Activated CD8-positive, alpha-beta memory T cell treated with anti-CD3 and anti-CD28 coated beads, Interleukin-2, amount 50 U/mL, for 48 hours (primary cell): ENCODE measurements at places on chromosomes 1 and 21.

DNA sequence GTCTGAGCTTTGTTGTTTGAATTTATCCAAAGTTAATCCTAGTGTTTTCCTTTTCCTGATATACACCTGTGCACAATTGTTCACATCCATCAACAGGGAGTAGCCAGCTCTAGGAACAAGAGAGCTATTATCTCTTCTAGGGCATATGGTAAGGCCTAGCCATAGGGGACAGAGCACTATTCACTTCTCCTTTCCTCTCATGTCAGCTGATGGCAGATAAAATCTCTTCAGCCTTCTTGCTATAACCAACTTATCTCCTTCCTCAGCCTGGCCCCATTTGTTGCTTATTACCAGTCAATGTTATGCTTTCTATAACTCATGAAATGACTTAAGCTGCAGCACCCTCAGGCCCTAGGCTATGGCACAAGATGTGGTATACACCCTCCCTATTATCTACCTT, 38.9 kb downstream of the PATJ start:
- DNase-seq = no peak

DNA sequence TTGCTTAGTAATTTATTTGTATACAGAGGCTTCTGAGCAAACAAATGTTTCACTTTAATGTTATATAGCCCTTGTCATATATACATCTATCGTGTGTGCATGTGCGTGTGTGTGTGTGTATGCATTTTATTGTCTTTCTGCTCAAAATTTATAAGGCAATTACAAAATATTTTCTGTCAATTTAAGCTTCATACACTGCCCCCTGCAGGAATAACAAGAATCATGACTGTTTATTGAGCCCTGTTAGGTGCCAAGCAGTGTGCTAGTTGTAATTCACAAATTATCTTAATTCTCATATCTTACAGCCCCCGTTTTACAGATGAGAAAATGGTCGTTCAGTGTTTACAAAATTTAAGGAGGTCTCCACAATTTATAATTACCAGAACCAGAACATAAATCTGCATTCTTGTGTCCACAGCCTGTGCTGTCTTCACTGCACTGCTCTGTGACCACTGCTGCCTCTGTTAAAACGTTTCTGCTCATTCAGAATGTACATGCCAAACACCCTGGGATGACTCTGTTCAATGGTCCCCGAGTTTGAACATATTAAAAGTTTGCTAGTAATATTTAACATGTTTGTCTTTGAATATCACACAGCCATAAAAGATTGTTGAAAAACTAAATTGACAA, 181.3 kb downstream of the ATP6V1G3 start:
- DNase-seq = no peak

DNA sequence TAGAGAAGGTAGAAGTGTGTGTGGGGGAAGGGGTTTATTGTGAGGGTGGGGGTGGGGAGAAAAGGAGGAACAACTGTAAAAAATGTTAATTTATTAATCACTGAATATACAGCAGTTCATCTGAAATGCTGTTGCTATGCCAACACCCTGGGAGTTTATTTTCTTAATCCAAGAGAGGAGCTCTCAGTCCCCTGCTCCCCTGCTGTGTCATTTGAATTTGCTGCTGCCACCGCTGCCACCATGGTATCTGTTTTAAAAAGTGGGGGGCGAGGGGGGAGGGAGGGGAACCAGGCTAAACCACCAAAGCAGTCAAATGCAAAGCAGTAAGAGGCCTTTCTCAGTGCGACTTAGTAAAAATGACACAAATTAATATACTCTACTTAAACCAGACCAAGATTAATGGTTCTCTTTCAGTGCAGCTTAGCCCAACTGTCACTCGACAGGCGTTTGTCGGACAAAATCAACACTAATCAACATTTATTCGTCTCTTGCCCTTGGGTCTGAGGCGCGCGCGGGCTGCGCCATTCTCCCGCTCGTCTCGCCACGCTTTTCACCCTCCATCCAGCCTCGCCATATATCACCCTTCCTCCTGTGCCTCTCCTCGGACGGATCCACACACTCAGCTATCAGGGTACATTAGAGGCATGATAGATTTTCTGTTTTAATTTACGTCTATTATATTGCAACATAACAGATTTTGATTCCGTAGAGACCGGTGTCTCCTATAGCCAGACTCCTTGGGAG, 76.2 kb downstream of the PBX1 start:
- DNase-seq = no peak

- peak; percentile 86 for DNase-seq
Observed at GRCh38 chr1:226110249-226111097, 48.0 kb downstream of the H3-3A start.

DNA sequence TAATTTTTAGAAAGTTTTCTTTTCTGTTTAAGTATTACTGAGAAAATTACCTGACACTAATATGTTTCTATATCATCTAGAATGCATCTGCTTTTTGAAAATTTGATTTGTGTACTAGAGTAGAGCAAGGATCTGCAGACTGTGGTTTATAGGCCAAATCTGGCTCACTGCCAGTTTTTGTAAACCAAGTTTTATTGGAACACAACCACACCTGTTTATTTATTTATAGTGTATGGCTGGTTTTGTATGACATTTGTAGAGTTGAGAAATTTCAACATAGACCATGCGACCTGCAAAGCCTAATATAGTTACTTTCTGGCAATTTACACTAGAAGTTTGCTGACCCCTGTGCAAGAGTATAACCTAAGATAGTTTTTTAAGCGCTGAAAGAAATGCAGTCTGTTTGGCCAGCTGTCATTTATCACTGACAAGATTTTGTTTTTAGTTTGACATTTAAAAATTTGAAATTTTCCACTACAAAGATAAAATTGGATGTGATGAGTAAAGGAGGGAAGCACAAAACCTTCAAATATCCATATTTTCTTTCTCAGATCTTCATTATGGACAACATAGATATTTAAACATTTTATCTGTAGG, 36.1 kb upstream of the CACYBP start:
- no peak for DNase-seq

GRCh38 chr1:164671323-164671965, 112.5 kb downstream of the PBX1 start:
- DNase-seq = no peak

DNA sequence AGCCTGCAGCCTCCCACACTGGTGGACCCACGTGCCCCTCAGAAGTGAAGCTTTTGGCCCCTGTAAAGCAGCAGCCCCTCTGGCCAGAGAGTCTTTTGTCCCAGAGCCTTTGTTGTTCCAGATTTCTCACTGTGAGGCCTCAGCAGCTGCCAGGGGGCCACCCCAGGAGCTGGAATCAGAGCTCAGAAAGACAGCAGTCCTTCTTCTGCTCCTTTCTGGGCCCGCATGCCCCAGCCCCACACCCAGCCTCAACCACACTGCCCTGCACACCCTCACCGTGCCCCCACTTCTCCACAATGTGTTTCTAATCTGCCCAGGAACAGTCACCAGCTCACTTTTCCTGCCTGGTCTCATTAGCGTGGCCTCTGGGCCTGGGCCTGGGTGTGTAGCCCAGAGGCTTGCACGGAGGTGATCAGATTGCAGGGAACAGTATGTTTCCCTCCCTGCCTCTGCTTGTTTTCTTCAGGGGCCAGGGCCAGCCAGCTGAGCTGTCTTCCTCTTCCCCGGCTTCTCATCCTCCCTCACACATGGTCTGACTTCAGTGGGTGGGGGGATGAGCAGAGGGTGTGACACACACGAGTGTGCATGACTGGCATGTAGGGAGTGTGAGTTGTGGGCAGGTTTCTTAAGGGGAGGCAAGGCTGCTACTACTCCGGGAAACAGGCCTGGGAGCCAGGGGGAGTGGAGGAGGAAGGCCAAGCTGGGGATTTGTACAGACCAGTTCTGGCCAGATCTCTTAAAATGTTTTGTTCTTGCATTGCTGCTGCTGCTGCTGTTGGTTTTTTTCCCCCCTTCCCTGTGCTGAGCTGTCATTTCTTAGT, 82.5 kb upstream of the ZNF648 start:
- DNase-seq = no peak

DNA sequence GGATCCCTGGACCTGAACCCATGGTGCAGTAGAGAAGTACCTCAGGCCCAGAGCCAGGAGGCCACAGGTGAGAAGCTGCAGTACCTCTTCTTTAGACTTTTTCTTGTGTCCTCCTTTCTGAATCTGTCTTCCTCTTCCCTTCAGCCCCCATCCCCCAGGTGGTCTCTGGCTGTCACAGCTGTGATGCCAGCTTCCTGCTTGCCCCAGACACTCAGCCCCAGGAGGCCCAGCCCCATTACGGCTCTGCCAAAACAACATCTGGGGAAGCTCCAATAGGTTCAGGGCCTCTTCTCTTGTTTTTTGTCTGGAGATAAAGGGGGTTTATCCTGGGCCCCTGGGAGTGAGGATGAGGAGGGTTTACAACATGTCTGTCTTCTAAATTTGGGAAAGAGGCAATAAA, 9.5 kb upstream of the BTG2 start:
- DNase-seq = no peak

DNA sequence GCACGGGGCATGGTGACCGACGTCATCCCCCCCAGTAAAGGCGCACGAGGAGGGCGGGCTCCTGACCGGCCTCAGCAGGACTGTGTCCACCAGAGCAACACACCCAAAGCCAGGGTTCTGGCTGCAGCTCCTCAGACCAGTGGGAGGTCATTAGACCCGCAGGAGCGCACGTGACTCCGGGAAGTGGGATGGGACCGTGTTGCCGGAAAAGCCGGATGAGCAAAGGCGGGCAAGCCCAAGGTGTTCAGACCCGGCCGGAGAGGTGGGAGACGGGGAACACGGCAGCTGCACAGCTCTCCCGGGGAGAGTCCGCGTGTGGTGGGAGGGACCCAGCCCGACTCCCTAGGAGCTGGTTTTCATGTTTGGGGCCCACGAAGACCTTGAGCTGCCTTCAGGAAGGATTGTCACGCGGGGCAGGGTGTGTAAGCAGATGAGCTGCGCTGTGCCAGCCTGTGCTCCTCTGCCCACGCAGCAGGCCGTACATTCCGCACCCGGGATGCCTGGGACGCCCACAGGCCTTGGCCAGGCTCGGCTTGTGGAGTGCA, 20.6 kb upstream of the TRAPPC10 start:
- no peak for DNase-seq

- no peak for DNase-seq
Observed at GRCh38 chr1:61828805-61829204, 86.5 kb downstream of the PATJ start.

DNA sequence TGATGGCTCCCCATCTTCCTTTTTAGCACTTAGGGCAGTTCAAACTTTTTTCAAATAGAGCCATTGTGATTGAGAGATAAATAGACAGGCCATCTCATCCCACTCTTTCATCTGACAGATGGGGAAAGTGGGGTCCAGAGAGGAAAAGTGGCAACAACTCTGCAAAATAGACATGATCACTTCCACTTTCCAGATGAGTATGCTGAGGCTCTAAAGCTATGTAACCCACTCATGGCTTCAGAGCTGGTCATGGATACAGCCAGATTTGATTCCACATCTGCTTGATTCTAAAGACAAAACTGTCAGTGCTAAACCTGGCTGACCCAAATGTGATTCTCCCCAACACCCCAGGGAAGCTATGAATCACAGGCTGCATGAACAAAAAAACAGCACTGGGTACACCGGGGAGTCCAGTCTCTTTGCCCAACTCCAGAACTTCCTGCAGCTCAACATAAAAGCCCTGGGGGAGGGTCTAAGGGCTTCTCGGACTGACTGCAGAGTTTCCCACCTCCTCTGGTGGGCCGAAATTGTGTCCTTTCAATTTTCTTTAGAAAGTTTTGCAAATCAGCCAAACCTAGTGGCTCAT, 59.3 kb downstream of the PLPP3 start:
- no peak for DNase-seq

DNA sequence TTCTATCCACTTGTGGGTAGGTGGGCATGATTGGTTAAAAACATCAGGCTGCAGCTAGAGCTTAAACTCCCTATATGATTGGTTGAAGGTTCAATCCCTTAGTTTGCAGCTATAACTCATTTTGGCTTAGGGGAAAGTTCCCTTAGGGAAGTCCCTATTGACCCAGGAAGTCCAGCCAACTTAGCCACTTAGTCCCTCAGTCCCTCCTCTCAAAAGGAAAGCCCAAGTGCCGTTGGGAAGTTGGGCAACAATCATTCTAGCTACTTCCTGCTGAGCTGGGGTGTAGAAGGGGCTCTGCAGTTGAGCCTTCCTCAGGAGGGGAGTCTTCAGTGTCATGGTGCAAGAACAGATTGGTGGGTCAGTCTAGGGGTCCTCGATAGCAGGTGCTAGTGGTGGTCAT, 12.2 kb downstream of the MSTO1 start:
- no peak for DNase-seq

DNA sequence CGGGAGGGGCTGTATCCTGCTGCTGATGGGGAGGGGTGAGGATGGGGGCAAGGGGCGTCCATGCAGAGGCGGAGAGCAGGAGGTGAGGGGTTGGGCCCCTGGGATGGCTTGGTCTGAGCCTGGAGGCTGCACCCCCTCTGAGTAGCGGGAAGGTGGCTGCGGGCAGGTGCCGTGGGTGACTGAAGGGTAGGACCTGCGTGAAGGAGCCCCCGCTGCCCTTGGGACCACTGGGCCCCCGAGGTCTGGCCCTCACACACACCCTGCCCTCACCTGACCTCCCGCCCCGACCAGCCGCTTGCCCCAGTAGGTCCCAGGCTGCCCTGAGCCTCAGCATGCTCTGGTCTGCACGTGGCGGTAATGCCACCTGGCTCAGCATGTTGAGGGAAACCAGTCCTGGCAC, 12.8 kb upstream of the SKI start:
- no peak for DNase-seq

GRCh38 chr1:85661767-85662166, 46.5 kb downstream of the ZNHIT6 start:
- DNase-seq = no peak

DNA sequence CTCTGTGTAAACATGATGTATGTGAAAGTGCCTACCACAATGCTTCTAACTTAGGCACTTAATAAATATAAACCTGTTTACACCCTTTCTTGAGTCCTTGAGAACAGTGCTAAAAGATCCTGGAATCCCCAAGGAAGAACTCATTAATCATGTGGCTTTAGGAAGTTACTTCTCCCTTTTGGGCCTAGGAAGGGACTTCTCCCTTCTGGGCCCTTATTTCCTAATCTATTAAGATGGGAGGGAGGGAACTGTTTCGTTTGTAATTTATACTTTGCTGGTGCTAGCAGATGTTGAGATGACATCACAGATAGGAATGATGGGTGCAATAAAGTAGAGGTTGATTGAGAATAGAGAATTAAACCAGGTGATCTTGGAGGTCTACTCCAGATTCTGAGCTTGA, 1.2 kb downstream of the BTF3L4 start:
- DNase-seq = no peak

GRCh38 chr1:232853994-232854797, 49.0 kb downstream of the MAP10 start:
- DNase-seq = no peak

- DNase-seq = peak; percentile 50
Observed at GRCh38 chr21:33951276-33952178, 35.9 kb upstream of the ATP5PO start.

GRCh38 chr21:16587141-16587581, 857.4 kb downstream of the USP25 start:
- DNase-seq = no peak

DNA sequence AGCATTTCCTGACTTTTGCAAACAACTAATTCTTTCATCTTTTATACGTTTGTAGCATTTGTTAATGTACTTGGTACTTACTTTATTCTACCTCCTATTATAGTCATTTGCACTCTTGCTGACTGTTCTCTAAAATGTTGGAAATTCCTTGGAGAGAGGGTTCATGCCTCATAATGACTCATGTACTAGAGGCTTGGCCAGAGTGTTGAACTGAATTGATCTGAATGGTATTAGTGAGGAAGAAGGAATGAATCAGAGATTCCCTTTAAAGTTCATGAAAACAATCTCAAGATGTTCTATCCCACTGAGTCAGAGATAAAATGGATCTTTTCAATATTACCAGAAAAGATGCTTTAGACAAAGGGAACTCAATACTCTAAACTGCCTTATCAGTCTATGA, 383.4 kb downstream of the SEC16B start:
- DNase-seq = no peak

GRCh38 chr1:39872698-39873097, 10.6 kb downstream of the TRIT1 start:
- DNase-seq = no peak
